ENCODE measurements at places on chromosomes 16 and 17. TPM values are rescaled to one million over a fixed set of nuclear protein-coding genes. Genes with fewer than 3 reads are reported as not detected.

CDRT15 gene
- polyA plus RNA-seq: not detected

SLC5A10 gene
- polyA plus RNA-seq: not detected

ZNF597 gene
- polyA plus RNA-seq: 1.1 TPM

SEC14L5 gene
- polyA plus RNA-seq: 0.03 TPM

DNA sequence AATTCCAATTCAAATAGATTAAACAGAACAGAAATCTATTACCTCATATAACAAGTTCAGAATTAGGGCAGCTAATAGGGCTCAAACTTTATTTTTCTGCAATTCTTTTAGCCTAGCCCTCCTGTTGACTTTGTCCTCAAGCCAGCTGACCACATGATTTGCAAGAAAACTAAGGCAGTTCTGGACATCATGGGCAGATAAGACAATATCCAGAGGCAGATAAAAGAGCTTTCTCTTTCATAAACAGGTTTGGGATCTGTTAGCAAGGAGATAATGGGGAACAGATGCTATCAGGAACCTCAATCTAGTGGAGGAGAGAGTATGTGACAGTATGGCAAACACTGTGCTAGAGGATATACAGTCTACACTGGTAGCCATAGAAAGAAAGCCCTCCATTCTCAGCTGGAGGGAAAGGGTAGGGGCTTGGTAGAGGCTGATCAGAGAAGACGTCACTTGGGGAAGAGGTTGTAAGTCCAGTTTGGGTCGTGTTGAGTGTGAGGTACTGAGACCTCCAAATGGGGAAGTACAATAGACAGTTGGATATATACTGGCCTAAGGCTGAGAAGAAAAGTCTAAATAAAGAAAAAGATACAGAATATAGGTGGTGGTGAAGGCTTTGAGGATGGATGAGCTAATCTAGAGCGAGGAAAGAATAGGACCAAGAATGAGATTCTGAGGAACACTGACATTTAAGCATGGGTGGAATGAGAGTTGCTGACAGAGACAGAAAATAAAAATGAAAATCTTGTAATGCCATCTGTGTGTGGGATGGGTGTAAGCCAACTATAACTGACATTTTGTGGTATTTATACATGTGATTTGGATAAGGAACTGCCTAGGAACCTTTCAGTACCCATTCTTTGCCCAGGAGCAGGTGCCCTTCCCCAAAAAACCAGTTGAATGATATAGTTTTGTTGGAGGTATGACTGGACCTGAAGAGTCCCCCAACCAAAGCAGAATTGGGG lies 67.4 kb downstream of the CYB561 start:
- peaks cover 29% of the 10 kb centered on the region for H3K36me3 ChIP-seq
- H3K27me3 ChIP-seq: no peaks in the 10 kb centered on the region
- peak overlapping the region; percentile 36 for H3K27ac ChIP-seq
- peaks cover 38% of the 10 kb centered on the region for H3K4me1 ChIP-seq

DNA sequence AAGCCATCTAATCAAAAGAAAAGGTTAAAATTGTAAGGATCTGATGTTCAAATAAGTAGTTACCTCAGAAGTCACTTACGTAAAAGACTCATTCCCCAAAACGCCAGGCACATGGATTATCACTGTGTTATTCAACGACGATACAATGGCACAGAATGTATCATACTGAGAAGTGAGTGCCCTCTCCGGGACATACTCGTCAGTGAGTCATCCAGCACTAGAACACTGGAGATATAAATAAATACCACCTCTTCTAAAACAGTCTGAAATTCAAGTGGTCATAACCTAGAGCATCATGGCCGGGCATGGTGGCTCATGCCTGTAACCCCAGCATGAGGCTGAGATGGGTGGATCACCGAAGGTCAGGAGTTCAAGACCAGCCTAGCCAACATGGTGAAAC lies 24.9 kb downstream of the USP31 start:
- H3K36me3 ChIP-seq: no peaks in the 10 kb centered on the region
- no peak for DNase-seq
- H3K4me1 ChIP-seq: peaks cover 23% of the 10 kb centered on the region
- no peaks in the 10 kb centered on the region for H3K27me3 ChIP-seq
- H3K27ac ChIP-seq: no peak overlapping the region
- H3K4me3 ChIP-seq: no peak overlapping the region

GRCh38 chr16:4500272-4500671 lies 24.1 kb downstream of the HMOX2 start:
- H3K27ac ChIP-seq: peak overlapping the region; percentile 69
- H3K36me3 ChIP-seq: no peaks in the 10 kb centered on the region
- no peak overlapping the region for H3K4me3 ChIP-seq
- no peaks in the 10 kb centered on the region for H3K27me3 ChIP-seq
- H3K4me1 ChIP-seq: peaks cover 33% of the 10 kb centered on the region

GRCh38 chr16:83532634-83533033 lies 275.1 kb upstream of the HSBP1 start:
- DNase-seq: no peak
- no peaks in the 10 kb centered on the region for H3K36me3 ChIP-seq
- no peaks in the 10 kb centered on the region for H3K4me1 ChIP-seq
- H3K4me3 ChIP-seq: no peak overlapping the region
- H3K27ac ChIP-seq: no peak overlapping the region

- H3K27me3 ChIP-seq: no peaks in the 10 kb centered on the region
- H3K4me1 ChIP-seq: peaks cover 14% of the 10 kb centered on the region
- DNase-seq: peak; percentile 61
- H3K36me3 ChIP-seq: peaks cover 31% of the 10 kb centered on the region
- no peak overlapping the region for H3K4me3 ChIP-seq
- H3K27ac ChIP-seq: no peak overlapping the region
Observed at GRCh38 chr17:37174205-37174604, 201.6 kb upstream of the C17orf78 start.

DNA sequence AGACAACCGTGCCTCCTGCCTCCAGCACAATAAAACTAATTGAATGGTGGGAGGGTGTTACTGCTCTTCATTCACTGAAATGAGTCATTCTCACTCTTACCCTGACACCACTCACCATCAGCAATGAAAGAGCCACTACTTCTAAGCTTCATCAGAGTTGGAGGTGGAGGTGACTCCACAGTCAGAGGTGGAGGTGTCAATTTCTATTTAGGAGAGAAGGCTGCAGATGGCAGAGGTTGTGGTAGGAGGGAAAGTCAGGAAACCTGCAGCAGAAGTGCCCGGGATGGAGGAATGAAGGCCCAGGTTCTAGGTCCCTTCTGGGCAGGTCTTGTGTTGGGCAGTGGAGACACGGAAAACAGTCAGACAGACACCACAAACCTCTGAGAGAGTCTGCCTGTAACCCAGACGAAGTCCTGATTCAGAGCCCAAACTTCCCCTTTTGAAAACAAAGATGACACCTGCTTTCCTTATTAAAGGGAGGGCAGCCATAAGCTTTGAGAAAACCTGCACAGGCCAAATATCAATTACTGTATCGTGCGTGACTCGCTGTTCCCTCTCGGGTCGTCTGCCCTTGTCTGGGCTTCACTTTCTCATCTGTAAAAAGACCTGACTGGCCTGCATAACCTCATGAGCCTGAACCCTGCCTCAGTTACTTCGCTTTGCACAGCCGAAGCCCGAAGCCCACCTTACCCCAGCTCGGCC lies 668 bp downstream of the ATPAF2 start:
- H3K36me3 ChIP-seq: no peaks in the 10 kb centered on the region
- H3K27ac ChIP-seq: peak overlapping the region; percentile 32
- no peaks in the 10 kb centered on the region for H3K4me1 ChIP-seq
- no peak for DNase-seq
- H3K27me3 ChIP-seq: no peaks in the 10 kb centered on the region
- peak overlapping the region; percentile 82 for H3K4me3 ChIP-seq

- no peaks in the 10 kb centered on the region for H3K36me3 ChIP-seq
- H3K27ac ChIP-seq: no peak overlapping the region
- H3K27me3 ChIP-seq: peaks cover 17% of the 10 kb centered on the region
- H3K4me1 ChIP-seq: no peaks in the 10 kb centered on the region
- DNase-seq: no peak
Observed at GRCh38 chr17:8788998-8789397, 10.2 kb downstream of the MFSD6L start.

- H3K4me3 ChIP-seq: no peak overlapping the region
- no peak overlapping the region for H3K27ac ChIP-seq
- no peaks in the 10 kb centered on the region for H3K36me3 ChIP-seq
Observed at GRCh38 chr16:49564496-49565229, 191.1 kb downstream of the C16orf78 start.

DNA sequence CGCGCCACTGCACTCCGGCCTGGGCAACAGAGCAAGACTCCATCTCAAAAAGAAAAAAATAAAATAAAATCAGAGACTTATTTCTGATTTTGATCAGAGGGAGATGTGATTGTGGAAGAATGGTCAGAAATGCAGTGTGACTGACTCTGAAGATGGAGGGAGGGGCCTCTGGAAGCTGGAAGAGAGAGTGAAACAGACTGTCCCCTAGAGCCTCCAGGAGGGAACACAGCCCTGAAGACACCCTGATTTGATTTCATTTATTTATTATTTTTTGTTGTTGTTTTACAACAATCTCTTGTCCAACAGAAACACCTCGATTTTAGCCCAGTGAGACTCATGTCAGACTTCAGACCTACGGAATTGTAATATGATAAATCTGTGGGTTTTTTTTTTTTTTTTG lies 26.1 kb downstream of the BCL7C start:
- H3K36me3 ChIP-seq: peaks cover 2% of the 10 kb centered on the region
- H3K27me3 ChIP-seq: no peaks in the 10 kb centered on the region
- H3K4me1 ChIP-seq: no peaks in the 10 kb centered on the region

GRCh38 chr17:1087381-1088241 lies 90.7 kb downstream of the TIMM22 start:
- peaks cover 26% of the 10 kb centered on the region for H3K36me3 ChIP-seq
- H3K27ac ChIP-seq: peak overlapping the region; percentile 95
- DNase-seq: peak; percentile 89
- H3K27me3 ChIP-seq: no peaks in the 10 kb centered on the region
- H3K4me3 ChIP-seq: 0 out of 2 replicates have a peak overlapping the region, but pooled peaks have one; percentile 17

GRCh38 chr17:65633146-65633881 lies 71.9 kb upstream of the AXIN2 start:
- H3K4me1 ChIP-seq: no peaks in the 10 kb centered on the region
- DNase-seq: no peak
- no peak overlapping the region for H3K4me3 ChIP-seq

- DNase-seq: no peak
- no peaks in the 10 kb centered on the region for H3K4me1 ChIP-seq
- no peak overlapping the region for H3K27ac ChIP-seq
- no peak overlapping the region for H3K4me3 ChIP-seq
- no peaks in the 10 kb centered on the region for H3K27me3 ChIP-seq
Observed at GRCh38 chr17:7811251-7811650, 22.8 kb upstream of the KDM6B start.

DNA sequence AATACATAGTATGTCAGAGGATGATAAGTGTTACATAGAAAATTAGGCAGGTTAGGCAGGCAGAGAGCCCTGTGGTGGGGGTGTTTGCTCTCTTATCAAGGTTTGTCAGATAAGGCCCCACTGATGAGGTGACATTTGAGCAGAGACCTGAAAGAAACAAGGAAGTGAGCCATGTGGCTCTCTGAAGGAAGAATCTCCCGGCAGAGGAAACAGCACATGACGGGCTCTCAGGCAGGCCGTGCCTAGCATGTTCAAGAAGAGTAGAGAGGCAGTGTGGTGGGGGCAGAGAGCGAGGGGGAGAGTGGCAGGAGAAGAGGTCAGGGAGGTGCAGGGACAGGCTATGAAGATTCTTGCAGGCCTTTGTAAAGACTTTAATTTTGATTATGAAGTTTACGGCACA lies 82.0 kb upstream of the ASIC2 start:
- H3K27ac ChIP-seq: no peak overlapping the region
- no peaks in the 10 kb centered on the region for H3K27me3 ChIP-seq
- no peaks in the 10 kb centered on the region for H3K4me1 ChIP-seq
- DNase-seq: no peak
- no peaks in the 10 kb centered on the region for H3K36me3 ChIP-seq

GRCh38 chr16:85614338-85615013 lies 1.4 kb downstream of the GSE1 start:
- H3K27me3 ChIP-seq: no peaks in the 10 kb centered on the region
- H3K36me3 ChIP-seq: peaks cover 14% of the 10 kb centered on the region
- peaks cover 19% of the 10 kb centered on the region for H3K4me1 ChIP-seq
- no peak for DNase-seq

DNA sequence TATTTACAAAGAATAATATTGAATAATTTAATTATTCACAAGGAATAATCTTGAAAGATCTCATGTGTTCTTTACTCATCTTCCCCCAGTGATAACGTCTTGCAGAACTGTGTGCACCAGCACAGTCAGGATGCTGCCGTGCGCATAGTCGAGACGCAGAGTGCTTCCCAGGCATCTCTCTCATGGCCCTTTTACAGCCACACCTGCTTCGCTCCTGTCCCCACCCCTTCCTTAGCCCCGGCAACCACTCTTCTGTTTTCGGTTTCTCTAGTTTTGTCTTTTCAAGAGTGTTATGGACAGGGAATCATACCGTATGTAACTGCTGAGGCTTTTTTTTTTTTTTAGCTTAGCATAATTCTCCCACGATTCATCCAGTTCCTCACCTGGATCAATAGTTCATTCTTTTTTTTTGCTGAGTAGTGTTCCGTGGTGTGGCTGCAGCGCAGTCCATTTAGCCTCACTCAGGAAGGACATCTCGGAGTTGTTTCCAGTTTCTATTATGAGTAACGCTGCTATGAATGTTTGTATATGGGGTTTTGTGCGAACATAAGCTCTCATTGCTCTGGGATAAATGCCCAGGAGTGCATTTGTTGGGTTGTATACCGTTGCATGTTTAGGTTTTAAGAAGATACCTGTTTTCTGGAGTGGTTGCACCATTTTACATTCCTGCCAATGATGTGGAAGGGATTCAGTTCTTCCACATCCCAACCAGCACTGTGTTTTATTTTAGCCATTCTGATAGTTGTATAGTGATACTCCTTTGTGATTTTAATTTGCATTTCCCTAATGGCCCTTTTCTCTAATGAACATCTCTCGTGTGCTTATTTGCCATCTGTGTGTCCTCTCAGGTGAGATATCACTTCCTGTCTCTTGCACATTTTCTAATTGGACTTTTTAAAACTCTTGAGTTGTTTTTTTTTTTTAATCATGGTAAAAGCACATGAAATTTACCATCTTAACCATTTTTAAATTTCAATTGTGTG lies 47.6 kb downstream of the SEC14L1 start:
- peaks cover 25% of the 10 kb centered on the region for H3K36me3 ChIP-seq
- H3K4me3 ChIP-seq: no peak overlapping the region
- no peak for DNase-seq
- peaks cover 18% of the 10 kb centered on the region for H3K4me1 ChIP-seq
- no peak overlapping the region for H3K27ac ChIP-seq
- no peaks in the 10 kb centered on the region for H3K27me3 ChIP-seq

GRCh38 chr17:79107499-79108231 lies 33.0 kb downstream of the ENGASE start:
- H3K27ac ChIP-seq: no peak overlapping the region
- H3K4me1 ChIP-seq: no peaks in the 10 kb centered on the region
- no peaks in the 10 kb centered on the region for H3K27me3 ChIP-seq
- DNase-seq: no peak
- no peaks in the 10 kb centered on the region for H3K36me3 ChIP-seq

GRCh38 chr17:5200360-5200759 lies 8.7 kb upstream of the ZNF594 start:
- H3K36me3 ChIP-seq: no peaks in the 10 kb centered on the region
- H3K4me1 ChIP-seq: no peaks in the 10 kb centered on the region

Data from SK-N-SH (cell line).